ENCODE measurements at places on chromosomes 5 and 9.

GRCh38 chr5:122154910-122155309 lies 25.6 kb downstream of the ZNF474 start:
- DNase-seq, result no peak

DNA sequence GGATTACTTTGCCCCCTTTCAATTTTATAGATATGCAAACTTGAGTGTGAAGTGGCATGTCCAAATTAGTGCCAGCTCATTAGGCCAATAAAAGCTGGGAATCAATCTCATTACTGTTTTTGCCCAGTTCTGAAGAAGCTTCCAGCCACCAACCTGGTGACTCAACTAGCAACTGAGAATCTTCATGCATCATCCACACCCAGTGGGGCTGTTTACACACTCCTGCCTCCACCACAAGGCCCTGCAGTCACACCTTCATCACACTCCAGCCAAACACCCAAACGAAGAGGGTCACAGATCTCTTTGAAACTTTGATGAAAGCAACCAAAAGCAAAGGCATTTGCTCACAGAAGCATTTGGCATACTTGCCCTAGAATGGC lies 41.3 kb upstream of the S1PR3 start:
- peak; percentile 56 for DNase-seq

DNA sequence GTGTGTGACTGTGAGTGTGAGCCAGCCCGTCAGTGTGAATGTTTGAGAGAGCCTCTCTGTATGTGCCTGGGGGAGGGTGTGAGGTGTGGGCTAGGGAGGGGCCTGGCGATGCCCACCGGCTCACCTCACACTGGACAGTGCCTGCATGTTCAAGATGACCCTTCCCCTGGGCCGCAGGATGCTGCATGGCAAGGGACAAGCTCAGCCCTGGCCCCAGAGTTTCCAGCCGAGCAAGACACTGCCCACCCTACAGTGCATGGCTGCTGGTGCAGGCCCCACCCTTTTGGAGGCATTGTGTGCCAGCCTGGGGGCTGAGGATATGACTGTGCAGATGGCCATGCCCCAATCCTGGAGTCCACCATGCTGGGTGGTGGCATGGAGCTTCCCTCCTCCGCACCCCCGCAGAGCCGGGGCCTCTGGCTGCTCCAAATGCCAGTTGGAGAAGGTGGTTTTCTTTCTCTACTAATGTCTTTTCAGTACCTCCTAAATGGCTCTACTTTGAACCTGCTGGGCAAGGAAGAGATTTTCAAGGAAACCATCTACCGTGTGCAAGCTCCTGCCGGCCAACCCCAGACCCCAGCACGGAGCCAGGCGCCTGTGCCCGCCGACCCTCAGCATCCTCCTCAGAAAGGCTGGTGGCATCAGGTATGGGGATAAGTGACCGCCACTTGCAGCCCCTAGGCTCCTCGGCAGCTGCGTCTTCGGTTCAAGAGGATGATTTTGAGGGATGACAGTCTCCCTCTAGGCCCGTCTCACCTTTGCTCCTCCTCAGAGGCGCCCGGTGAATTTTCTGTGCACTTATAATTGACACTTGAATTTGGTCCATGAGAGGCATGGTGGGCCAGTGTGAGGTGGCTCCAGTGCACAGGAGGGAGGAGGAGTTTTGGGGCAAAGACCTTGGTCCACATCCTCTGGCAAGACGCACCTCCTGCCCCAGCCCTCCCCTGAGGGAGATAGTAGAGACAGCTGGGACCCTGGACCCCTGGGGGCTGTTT lies 27.7 kb downstream of the FGD3 start:
- DNase-seq, result no peak

- DNase-seq, result no peak
Measured at GRCh38 chr5:108743319-108743718, 4.4 kb upstream of the FER start.

DNA sequence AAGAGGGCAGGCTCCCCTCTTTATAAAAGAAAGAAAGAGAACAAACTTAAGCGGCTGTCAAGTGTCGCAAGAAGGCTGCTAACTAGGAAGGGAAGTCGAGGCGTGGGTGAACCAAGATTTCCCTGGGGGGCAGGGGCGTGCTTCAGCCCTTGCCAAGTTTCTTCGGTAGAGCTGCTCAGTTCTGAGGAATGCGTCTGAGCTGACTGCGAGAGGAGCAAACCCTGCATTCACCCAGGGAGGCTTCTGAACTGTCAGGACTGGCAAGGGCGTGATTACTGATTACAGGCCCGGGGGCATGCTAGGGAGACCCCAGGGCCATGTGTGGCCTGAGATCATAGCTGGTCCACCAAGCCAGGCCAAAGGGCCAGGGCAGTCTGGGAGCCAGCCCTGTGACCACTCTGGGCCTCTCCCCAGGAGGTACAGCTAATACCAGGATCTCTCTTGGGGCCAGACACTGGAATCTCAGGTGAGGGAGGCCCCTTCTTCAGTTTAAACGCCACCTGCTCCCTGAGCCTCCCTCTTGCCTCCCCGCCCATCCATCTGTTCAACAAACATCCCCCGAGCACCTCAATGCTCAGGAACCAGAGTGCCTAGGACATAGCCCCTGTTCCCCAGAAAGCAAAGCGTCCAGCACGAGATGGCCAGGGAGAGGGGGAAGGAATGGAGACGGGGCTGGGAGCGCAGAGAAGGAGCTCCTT lies 30.9 kb downstream of the SARDH start:
- DNase-seq, result no peak

DNA sequence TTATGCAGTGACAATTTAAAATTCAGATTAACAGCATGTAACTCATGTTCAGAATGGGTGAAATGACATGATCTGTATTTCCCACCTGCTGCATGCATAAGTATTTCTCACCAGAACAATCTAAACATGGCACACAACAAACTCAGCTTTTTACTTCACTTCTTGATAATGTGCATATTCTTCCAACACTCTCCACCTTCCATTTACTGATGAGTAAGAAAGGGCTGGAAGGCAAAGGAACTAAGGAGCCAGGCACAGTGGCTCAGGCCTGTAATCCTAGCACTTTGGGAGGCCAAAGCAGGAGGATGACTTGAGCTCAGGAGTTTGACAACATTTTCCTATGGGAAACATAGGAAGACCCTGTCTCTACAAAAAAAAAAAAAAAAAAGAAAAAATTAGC lies 35.8 kb upstream of the SAP30L start:
- no peak for DNase-seq

GRCh38 chr9:120730654-120731514 lies 16.6 kb upstream of the MEGF9 start:
- DNase-seq, result no peak

- DNase-seq, result peak; percentile 11
Measured at GRCh38 chr9:121620777-121621449, 30.5 kb upstream of the DAB2IP start.

DNA sequence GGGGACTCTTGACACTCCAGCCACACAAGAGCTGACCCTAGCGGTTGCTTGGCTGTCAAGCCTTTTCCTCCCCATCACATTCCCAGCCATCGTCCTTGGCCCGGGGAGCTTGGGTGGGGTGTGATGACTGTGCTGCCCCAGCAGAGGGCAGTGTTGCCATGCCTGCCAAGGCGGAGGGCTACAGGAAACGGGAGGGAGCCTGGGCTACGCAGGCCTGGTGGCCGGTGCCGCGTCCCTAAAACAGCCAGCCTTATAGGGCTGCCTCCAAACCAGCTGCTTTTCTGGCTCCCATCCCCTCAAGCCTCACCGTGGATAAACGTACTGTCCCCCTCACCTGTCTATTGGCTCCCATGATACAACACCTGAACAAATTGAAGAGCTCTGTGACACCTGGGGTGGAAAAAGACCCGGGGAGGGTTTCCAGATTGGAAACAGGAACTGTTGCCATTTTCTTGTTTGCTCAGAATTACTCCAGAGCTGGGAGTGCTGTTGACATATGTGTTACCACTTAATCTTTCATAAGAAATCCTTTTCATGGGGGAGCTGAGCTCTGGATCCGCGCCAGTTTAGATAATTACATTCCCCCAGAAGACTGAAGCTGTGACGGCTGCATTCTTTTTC lies 72.8 kb upstream of the ASTN2 start:
- DNase-seq, result peak; percentile 70

- no peak for DNase-seq
Measured at GRCh38 chr9:123540457-123540856, 184.5 kb downstream of the CRB2 start.

GRCh38 chr5:148956477-148957385 lies 106.1 kb downstream of the SH3TC2 start:
- DNase-seq, result no peak

GRCh38 chr5:66134407-66134861 lies 9.7 kb upstream of the SREK1 start:
- DNase-seq, result no peak

- DNase-seq, result no peak
Measured at GRCh38 chr9:98092613-98092931, 26.4 kb downstream of the TRIM14 start.

DNA sequence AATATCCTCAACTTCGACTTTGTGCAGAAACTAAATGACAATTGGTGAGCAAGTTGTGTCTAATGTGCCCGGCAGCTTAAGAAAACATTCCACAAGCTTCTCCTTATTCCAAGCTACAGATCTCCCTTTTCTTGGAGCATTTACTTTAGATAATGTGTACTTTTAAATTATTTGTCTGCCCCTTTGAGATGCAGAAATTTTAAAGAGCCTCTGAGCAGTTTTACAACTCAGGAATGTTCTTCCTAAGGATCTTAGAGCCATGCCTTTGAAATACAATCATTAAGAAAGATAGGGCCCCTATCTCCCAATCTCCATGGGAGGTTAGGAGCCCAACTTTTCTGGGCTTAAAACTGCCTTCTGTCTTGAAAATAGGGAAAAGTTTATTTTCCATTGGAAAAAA lies 723.7 kb upstream of the COX7C start:
- DNase-seq, result no peak

GRCh38 chr5:115549154-115549553 lies 4.6 kb upstream of the FEM1C start:
- DNase-seq, result peak; percentile 20

GRCh38 chr9:101365181-101365580 lies 19.6 kb downstream of the BAAT start:
- no peak for DNase-seq

- no peak for DNase-seq
Measured at GRCh38 chr5:154264549-154265196, 74.1 kb downstream of the GALNT10 start.

GRCh38 chr9:122767817-122768216 lies 20.9 kb upstream of the OR5C1 start:
- no peak for DNase-seq

GRCh38 chr5:60259730-60260129 lies 366.2 kb upstream of the PDE4D start:
- no peak for DNase-seq

DNA sequence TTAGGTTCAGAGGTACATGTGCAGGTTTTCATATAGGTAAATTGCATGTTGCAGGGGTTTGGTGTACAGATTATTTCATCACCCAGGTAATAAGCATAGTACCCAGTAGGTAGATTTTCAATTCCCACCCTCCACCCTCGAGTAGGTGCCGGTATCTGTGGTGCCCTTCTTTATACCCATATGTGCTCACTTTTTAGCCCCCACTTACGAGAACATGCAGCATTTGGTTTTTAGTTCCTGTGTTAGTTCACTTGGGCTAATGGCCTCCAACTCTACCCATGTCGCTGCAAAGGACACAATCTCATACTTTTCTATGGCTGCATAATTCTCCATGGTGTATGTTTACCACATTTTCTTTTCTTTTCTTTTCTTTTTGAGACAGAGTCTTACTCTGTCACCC lies 21.2 kb downstream of the ITK start:
- DNase-seq, result no peak

- DNase-seq, result no peak
Measured at GRCh38 chr9:95100071-95100627, 217.4 kb downstream of the FANCC start.

GRCh38 chr5:61309115-61309514 lies 22.9 kb upstream of the ZSWIM6 start:
- no peak for DNase-seq

GRCh38 chr9:35521708-35522107 lies 31.8 kb downstream of the RUSC2 start:
- no peak for DNase-seq

DNA sequence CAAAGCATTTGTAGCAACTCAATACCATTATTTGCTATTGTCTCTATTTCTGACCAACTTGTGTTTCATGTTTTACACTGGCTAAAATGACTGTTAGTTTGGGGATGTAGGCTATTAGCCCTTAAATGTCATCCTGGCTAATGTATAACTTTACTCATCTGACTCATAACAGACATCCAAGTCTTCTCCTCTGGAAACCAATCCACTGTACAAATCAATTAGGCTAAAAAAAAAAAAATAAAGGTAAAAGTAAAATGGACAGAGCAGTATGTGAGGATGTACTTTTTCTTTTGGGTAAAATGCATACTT lies 20.6 kb downstream of the MEGF9 start:
- DNase-seq, result no peak

DNA sequence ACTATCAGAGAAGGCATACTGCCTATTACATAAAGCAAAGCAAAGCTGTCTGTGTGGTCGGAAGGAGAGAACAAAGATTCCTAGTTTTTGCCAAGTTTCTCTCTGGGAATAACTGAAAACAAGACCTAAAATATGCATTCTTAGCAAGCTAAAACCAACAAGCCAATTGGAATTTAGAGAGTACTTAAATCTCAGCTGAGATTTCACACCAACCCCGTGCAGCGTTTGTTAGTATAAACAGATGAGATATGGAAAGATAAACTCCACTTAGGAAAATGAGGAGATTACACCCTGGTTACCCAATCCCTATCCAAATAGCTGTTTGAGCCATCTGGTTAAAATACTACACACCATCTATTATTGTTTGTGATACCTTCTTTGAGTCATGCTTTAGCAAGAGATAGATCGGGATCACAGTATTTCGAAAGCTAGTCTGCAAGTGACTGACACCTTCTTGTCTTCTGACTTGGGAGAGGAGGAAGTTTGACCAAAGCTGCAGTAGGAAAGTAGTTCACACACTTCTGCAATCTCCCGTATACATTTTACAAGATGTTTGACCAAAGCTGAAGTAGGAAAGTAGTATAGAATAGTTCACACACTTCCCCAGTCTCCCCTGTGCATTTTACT lies 18.2 kb downstream of the FAF2 start:
- DNase-seq, result no peak

GRCh38 chr9:130030651-130031127 lies 12.3 kb downstream of the FNBP1 start:
- DNase-seq, result peak; percentile 38

DNA sequence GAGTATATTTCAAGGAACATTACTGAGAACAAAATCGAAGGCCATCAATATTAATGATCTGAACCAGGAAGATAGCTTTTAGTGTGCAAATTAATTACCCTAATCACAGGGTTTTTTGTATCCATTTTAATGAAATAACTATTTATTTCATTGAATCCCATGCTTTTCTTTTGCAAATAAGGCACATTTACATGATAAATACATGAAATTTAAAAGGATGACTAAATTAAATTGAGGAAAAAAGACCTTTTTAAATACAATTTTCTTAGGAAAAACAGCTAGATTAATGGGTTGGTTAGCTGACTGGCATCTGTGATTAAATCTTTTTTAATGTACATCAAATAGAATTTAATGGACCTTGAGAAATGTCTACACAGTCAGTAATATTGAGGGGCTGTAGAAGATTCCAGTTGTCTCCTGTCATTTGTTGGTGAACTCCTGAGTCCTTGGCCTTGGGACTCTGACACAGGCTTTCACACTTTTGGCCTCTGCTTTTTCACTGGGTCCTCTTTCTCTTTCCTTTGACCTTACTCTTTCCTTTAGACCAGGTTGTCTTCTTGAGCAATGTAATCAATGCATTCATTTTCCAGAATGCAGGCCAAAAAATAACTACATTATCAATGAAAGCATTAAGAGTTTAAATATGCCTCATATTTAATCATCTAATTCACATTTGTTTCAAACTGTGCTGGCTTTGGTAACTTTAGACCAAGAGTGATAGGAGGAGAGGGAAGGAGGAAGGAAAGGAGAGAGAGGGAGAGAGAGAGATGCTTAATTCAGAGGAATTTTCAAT lies 511.5 kb downstream of the ZNF608 start:
- no peak for DNase-seq

- DNase-seq, result no peak
Measured at GRCh38 chr5:172350212-172351181, 66.9 kb upstream of the UBTD2 start.
